ENCODE measurements at places on chromosomes 3 and 15. TPM values are rescaled to one million over a fixed set of nuclear protein-coding genes. Genes with fewer than 3 reads are reported as not detected.

SLC22A14 gene
- 1.6 TPM for total RNA-seq

LOXL1 gene
- 11.4 TPM for total RNA-seq

CFAP92 gene
- 0.39 TPM for total RNA-seq

WDR5B gene
- total RNA-seq, result 6.9 TPM

HRG gene
- not detected for total RNA-seq

SAMD7 gene
- not detected for total RNA-seq

FYCO1 gene
- total RNA-seq, result 4.3 TPM

SLC51B gene
- not detected for total RNA-seq

RARRES1 gene
- total RNA-seq, result 0.54 TPM

GP9 gene
- total RNA-seq, result not detected

All from placental epithelial cell (primary cell).